ENCODE measurements at places on chromosomes 7 and 10. TPM values are rescaled to one million over a fixed set of nuclear protein-coding genes. Genes with fewer than 3 reads are reported as not detected.

DNA sequence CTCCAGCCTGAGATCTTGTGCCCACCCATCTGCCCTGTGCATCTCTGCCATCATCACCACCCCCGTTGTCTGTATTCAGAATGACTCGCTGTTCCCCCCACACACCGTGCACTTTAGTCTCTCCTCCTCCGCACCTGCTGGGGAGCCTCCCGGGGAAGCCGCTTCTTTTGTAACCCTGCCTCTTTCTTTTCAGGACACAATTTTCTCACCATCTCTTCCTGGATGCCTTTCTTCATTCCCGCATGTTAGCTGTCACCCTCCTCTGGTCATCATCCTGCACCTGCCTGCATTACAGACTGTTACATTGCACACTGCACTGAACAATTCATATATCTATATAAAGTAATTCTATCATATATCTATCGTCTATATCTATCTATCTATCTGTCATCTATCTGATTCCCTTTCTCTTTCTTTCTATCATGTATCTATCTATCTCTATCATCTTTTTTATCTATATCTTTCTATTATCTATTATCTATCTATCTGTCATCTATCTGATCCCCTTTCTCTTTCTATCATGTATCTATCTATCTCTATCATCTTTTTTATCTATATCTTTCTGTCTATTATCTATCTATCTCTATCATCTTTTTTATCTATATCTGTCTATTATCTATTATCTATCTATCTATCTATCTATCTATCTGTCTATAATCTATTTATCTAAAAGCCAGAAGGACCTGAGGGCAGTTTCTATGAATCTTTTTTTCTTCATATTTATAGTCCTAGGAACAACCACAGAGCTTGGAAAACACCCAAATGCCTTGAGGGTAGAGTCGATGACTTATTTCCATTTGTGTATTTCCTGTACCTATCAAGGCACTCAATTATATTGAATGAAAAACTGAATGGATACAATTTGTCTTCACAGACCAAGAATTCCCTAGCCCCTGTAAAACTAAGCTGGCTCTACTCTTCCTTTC, 642.5 kb downstream of the ACTR3B start:
- no peak overlapping the region for H3K4me3 ChIP-seq
- H3K4me1 ChIP-seq: peaks cover 6% of the 10 kb centered on the region
- no peaks in the 10 kb centered on the region for H3K27me3 ChIP-seq

The FAM13C gene
- not detected for total RNA-seq

The SFXN2 gene
- total RNA-seq: 7.2 TPM

DNA sequence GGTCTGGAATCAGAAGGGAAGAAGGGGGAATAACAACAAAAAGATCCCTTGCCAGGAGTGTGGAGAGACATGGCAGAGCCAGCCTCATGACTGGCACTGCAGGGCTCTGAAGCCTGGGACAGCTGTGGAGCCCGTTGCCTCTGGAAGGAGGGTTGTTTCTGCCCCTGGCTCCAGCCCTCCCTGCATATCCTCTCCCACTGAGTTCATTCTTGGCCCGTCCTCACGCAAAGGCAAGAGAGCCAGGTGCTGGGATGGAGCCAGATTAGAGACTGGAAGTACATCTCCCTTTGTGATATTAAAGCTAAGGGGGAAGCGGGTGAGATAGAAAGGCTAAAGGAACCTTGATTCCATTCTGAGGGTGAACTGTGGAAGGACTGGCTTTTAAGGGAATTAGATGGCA, 141.5 kb upstream of the NPVF start:
- no peak overlapping the region for H3K27ac ChIP-seq
- H3K4me3 ChIP-seq: no peak overlapping the region
- H3K4me1 ChIP-seq: no peaks in the 10 kb centered on the region
- H3K36me3 ChIP-seq: no peaks in the 10 kb centered on the region
- DNase-seq: no peak

The OIT3 gene
- total RNA-seq: not detected

The TBC1D12 gene
- 5.4 TPM for total RNA-seq

The PNLIPRP3 gene
- total RNA-seq: 9.5 TPM

GRCh38 chr10:60267802-60268201, 121.9 kb downstream of the ANK3 start:
- H3K27me3 ChIP-seq: no peaks in the 10 kb centered on the region
- DNase-seq: no peak
- H3K36me3 ChIP-seq: no peaks in the 10 kb centered on the region
- H3K4me1 ChIP-seq: no peaks in the 10 kb centered on the region
- H3K4me3 ChIP-seq: no peak overlapping the region
- H3K27ac ChIP-seq: no peak overlapping the region

GRCh38 chr7:129886167-129886817, 66.5 kb downstream of the UBE2H start:
- H3K36me3 ChIP-seq: peaks cover 43% of the 10 kb centered on the region
- peaks cover 22% of the 10 kb centered on the region for H3K4me1 ChIP-seq
- H3K27ac ChIP-seq: no peak overlapping the region
- DNase-seq: no peak
- H3K4me3 ChIP-seq: no peak overlapping the region

GRCh38 chr10:124306922-124307371, 111.8 kb downstream of the OAT start:
- no peaks in the 10 kb centered on the region for H3K36me3 ChIP-seq
- H3K4me1 ChIP-seq: no peaks in the 10 kb centered on the region
- no peak overlapping the region for H3K27ac ChIP-seq
- no peak for DNase-seq
- H3K4me3 ChIP-seq: no peak overlapping the region

DNA sequence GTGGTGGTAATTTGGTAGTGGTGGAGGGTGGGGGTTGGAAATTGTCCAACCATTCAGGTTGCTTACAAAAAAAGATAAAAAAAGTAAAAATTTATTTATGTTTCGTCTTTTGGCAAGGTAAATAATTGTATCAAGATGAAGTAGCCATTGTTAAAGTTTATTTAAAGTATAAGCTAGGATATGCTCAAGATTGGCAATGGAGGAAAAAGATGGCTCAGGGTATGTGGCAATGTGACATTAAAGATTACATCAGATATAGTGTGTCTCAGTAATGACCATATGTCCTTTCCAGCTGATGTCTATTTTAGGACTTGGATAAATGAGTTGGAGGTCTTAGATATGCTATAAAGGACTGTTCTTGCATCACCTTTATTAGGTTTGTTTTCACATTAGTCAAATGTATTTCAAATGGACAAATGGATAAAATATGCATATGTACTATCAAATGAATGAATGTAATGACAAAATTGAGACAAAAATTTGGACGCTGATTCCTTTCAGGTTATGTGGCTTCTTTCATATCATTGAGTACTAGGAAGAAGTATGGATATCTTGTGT, 60.9 kb downstream of the ST7 start:
- DNase-seq: no peak
- H3K4me3 ChIP-seq: no peak overlapping the region
- H3K4me1 ChIP-seq: peaks cover 16% of the 10 kb centered on the region
- H3K36me3 ChIP-seq: no peaks in the 10 kb centered on the region
- no peak overlapping the region for H3K27ac ChIP-seq

The KAT6B gene
- 18.3 TPM for total RNA-seq

- H3K27me3 ChIP-seq: no peaks in the 10 kb centered on the region
- H3K4me1 ChIP-seq: peaks cover 16% of the 10 kb centered on the region
- H3K27ac ChIP-seq: peak overlapping the region; percentile 88
- DNase-seq: no peak
- no peak overlapping the region for H3K4me3 ChIP-seq
- H3K36me3 ChIP-seq: no peaks in the 10 kb centered on the region
Observed at GRCh38 chr10:69240455-69240854, 20.3 kb downstream of the HKDC1 start.

DNA sequence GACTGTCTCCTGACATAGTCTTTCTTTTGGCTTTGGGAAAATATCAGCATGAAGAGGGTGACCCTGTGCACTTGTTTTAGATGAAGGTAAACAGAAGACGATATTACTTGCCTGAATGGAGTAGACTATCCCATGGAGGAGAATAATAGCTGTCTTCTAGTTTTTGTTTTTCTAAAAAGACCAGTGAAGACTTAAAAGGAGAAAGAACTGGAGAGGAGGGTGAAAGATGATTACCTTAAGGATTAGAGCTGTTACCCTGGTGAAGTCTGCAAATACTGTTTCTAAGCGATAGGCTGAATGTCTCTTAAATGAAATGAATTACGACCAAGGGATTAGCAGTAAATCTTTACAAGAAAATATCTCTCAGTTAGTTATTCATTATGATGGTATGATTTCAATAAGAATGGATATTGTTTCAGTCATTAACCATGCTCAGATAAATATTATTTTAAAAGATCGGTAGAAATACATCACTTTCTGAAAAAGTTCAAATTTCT, 255.6 kb upstream of the FERD3L start:
- peaks cover 16% of the 10 kb centered on the region for H3K4me1 ChIP-seq
- no peaks in the 10 kb centered on the region for H3K27me3 ChIP-seq
- DNase-seq: no peak
- H3K36me3 ChIP-seq: no peaks in the 10 kb centered on the region

The LRIT1 gene
- total RNA-seq: not detected

- H3K27ac ChIP-seq: no peak overlapping the region
- no peak for DNase-seq
- no peaks in the 10 kb centered on the region for H3K4me1 ChIP-seq
- H3K4me3 ChIP-seq: no peak overlapping the region
- H3K36me3 ChIP-seq: peaks cover 29% of the 10 kb centered on the region
Observed at GRCh38 chr7:200290-200689, 7.9 kb downstream of the FAM20C start.

DNA sequence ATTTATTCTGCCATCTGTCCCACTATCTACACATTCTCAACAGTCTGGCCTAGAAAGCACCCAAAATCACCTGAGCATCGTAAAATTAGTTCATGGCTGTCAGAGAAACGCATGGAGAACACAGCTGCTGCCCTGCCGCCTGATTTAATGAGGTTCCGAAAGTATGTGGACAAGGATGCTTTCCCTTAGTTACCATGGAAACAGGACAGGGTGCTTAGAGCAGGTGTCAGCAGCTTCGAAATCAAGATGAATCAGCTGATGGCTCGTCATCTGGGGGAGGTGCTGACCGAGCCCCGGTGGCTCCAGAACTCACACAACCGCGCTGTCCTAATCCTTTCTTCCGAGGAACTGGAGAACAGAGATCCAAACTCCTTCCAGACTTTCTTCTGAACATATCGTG, 151.5 kb downstream of the TEX36 start:
- peaks cover 55% of the 10 kb centered on the region for H3K27me3 ChIP-seq
- H3K4me3 ChIP-seq: no peak overlapping the region

GRCh38 chr7:155869784-155870076, 57.5 kb upstream of the SHH start:
- no peak for DNase-seq
- no peak overlapping the region for H3K27ac ChIP-seq

GRCh38 chr7:7553386-7553785, 13.3 kb upstream of the MIOS start:
- H3K27ac ChIP-seq: peak overlapping the region; percentile 98
- H3K4me1 ChIP-seq: peaks cover 47% of the 10 kb centered on the region
- no peaks in the 10 kb centered on the region for H3K36me3 ChIP-seq
- DNase-seq: peak; percentile 35

GRCh38 chr7:118590107-118590506, 365.6 kb downstream of the ANKRD7 start:
- no peak overlapping the region for H3K27ac ChIP-seq
- H3K36me3 ChIP-seq: no peaks in the 10 kb centered on the region
- DNase-seq: peak; percentile 53
- H3K27me3 ChIP-seq: peaks cover 70% of the 10 kb centered on the region

Data from MCF 10A (cell line).